Activated CD4-positive, alpha-beta T cell treated with anti-CD3 and anti-CD28 coated beads, Interleukin-2, amount 50 U/mL, for 48 hours (primary cell): ENCODE measurements at places on chromosomes 16 and 17.

DNA sequence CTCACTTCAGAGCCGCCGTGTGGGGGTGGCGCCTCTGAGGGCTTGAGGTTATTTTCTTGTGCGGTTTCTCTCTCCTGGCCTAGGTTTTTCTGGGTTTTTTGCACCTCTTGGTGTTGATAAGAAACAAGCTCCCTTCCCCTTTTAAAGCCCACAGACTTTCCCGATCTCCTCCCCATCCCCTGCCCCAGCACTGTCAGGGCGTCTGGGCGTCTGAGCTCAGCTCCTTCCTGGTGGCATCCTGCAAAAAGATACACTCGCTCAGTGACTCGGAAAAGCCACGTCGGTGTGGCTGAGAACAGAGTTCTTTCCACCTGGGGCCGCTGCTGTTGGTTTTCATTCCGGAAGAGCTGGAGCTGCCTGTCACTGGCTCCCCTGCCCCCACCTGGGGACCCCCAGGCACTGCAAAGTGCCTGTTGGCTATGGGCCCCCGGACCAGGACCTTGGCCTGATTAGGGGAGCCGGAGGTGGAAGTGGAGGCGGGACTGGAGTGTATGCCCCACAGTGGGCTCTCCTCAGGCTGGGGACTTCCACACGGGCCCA lies 14.5 kb downstream of the BAIAP2 start:
- DNase-seq: no peak

DNA sequence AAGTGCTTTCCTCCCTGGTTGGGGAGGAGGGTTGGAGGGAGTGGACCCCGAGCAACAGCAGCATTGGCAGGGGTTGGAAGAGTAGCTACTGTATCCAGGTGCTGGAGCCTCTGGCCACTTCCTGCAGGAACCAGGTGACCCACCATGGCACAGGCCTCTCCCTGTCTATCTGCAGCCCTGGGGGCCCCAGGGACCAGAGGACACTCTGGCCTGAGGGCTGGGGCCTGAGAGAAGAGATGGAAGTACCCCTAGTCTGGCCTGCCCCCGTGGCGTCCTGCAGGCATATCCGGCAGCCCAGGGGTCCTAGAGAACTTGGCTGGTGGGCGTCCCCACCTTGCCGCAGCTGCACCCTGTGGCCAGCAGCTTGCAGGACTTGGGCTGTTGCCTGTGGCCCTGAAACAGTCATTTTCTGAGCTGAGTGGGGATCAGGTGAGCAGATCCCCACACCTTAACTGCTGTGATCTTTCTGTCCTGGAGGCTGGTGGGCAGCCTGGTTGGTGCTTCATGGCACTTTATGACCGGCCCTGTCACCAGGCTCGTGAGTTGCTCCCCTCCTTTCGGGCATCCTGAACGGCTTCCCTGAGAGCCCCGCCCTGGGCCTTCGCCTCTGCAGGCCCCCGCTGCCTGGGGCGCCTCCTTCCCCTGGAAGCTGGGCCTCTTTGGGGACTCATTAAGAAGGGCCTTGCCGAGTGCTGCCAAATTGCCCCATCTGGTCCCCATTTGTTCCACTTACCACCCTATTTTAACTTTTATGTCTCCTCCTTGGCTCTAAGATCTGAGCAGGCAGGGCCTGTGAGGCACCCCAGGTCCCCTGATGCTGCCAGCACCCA lies 298.6 kb downstream of the SEC14L1 start:
- DNase-seq: peak; percentile 38

DNA sequence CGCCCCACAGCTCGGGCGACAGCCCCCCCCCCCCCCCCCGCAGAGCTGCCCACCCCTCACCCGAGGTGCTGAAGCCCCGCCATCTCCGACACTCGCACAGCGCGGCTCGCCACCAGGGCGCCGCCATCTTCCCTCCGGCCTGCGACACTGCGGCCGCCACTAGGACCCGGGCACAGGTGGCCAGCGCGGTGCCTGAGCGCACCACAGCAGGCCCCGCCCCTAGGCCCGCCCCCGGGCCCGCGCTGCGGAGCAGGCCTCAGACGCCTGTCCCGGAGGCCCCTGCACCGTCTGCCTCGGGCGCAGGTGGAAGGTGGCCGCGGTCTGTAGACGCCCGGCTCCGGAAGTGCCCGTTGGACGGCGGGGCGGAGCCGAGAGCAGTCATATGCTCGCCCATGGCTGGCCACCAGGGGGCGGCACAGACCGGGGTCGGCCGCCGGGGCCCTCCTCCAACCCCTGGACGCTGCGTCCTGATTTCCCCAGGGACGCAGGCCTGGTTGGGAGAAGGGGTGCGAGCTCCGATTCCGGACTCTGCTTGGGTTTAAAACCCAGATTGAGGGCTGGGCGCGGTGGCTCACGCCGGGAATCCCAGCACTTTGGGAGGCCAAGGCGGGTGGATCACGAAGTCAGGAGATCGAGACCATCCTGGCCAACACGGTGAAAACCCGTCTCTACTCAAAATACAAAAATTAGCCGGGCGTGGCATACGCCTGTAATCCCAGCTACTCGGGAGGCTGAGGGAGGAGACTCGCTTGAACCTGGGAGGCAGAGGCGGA lies at the start of gene MRPL38:
Gene MRPL38, minus strand, starts transcription at position 136 of the 773 bp plus-strand sequence. Its CDS starts 9 bp downstream, at position 127.
- DNase-seq: peak; percentile 95

DNA sequence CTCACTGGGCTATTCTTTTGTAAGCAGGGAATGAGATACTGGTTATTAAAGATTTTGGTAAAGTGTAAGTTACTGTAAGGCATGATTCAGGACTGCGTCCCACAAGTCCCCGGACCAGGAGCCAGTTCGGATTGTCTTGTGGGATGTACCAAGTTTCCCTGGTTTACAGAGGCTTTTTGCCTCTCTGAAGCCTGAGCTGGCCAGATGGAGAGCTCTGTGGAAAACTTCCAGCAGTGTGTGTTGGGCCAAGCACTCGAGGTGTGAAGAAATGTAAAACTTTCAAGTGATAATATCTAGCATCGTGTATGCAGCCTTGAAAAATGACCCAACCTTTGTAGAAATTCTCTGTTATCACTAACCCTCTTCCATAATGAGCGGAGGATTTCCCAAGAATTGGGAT lies 2.4 kb downstream of the EPN2 start:
- no peak for DNase-seq

- DNase-seq: peak; percentile 71
Measured at GRCh38 chr17:81519284-81520020, 6.9 kb upstream of the ACTG1 start.

DNA sequence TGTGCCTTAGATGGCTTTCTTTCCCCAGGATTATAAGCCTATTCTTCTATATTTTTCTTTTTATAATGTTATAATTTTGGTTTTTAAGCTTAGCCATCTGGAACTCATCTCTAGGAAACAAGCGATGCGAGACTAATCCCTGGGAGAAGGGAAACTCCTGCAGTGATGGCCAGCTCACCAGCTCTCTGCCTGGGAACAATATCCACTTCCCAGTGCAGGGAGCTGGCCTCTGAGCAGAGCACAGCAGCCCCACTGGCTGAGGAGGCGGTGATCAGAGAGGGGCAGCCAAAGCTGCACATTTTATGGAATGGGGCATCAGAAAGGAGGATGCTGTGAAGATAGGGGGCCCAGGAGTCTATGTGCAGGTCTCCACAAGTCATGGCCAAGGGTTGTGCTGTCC lies 183.3 kb downstream of the LGALS9B start:
- no peak for DNase-seq

DNA sequence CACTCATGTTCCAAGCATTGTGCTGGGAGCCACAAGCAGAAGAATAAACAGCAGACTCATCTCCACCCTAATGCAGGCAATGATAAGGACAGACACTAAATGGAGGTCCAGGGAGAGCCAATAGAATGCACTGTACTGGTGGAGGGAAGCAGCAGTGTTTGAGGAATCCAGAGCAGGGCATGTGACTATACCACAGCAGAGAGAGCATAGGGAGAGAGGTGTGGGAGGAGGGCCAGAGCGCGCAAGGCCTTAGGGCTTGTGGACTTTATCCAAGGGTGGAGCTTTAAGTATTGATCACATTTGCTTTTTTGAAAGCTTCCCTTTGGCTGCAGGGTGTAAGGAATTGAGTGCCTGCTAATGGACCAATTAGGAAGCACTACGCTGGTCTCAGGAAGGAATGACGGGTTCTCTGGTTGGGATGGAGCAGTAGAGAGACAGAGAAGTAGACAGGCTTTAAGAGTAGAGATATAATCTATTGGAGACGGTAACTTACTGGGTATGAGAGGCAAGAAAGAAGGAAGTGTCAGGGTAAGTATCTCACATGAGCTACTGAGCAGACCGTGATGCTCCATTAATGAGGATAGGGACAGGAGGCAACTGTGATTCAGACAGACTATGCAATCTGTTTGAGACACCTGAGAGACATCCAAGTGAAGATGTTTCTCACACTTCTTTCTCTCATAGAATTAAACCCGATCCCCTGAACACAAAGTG lies 82.2 kb downstream of the MYO1D start:
- no peak for DNase-seq

DNA sequence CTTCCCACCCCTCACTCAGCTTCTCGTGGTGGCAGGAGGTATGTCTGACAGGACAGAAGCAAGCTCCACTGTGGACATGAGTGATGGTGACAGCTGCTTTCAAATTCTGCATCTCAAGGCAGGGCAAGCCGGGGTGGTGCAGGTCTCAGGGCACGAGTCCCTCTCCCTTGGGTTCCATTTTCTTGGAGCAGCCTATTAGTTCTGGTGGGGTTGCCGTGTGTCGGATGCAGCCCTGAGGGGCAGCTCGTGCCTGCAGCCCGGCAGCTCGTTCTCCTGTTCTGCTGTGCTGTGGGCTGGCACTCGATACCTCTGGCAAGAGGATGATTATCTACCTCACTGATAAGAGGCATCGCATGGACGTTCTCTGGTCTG lies 16.5 kb upstream of the CLEC18C start:
- DNase-seq: no peak

- no peak for DNase-seq
Measured at GRCh38 chr17:59763861-59764260, 56.4 kb downstream of the VMP1 start.

- DNase-seq: no peak
Measured at GRCh38 chr16:84421081-84421937, 53.0 kb downstream of the ATP2C2 start.

- DNase-seq: no peak
Measured at GRCh38 chr17:47300718-47301117, 23.0 kb upstream of the EFCAB13 start.

DNA sequence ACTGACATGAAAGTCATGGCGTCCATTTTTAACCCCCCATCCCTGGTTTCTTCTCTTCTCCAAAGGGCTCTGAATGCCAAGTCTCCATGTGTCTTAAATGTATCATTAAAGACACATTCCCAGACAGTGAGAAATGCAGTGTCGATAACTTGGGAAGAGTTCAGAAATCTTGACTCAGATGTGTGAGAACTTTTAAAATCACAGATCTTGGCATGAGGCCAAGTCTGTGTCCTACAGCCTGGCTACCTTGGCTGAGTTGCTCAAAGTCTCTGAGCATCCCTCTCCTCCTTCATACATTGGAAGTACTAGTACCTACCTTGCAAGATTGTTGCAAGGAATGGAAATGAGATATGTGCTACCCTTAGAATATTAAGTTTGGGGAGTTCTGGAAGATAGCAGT lies 1046.5 kb upstream of the RBFOX1 start:
- DNase-seq: no peak

DNA sequence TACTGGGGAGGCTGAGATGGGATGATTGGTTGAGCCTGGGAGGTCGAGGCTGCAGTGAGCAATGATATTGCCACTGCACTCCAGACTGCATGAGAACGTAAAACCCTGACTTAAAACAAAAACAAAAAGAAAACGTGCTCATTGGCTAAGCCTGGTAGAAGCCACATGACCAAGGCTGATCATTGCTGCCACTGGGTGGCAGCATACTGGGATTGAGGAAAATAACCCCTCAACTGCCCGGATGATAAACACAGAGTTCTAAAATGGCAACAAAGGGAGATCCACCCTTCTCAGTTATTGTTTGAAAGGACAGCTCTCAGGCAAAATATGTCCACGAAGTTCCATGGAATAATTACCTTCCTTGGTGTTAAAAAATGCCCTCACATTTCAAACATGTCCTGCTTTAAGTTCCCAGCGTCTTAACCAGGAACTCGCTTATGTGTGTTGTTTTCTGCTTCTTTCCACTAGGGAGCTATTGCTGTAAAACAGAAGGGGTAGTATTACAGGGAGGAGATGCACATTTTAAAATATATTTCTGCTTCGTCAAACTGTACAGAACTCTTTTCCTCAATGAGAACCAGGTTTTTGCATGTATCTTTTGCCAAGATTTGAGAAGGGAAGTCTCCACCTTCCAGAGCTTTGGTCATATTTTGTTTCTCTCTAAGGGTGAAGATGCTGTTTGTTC lies 675.3 kb downstream of the MAF start:
- DNase-seq: peak; percentile 61

DNA sequence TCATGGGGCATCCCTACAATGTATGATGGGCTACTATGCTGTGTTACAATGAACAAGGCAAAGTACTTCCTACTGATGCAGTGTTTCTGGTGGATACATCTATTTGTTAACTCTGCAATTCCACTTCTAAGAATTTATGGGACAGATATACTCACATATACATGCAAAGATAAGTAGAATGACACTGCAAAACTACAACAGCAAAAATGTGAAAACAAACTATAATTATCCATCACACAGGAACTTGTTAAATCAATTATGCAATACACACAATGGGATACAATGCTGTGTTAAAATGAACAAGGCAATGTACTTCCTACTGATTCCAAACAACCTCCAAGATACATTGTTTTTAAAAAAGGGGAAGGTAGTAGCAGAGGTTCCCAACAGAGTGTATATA lies 3.2 kb downstream of the DDX52 start:
- DNase-seq: no peak

DNA sequence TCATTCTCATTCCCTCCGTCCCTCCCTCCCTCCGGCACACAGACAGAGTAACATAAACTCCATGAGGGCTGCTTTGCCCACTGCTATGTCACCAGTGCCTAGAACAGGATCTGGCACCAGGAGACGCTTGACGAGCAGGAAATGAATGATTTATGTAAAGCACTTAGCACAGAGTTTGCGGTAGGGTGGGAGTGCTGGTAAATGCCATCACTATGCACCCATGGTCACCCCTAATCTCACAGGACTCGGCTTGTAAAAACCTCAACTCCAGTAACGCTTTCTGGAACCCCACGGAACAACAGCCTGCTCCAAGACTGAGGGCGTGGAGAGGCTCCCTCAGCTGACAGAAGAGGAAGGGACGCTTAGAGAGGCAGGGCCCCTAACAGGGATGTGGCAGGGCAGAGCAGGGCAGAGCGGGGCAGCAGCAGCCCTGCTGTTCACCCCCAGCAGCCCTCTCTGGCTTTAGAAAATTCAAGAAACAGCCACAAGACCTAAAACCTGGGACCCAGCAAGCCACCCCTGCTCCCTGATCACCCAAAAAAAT lies 156.9 kb downstream of the C16orf78 start:
- no peak for DNase-seq

- no peak for DNase-seq
Measured at GRCh38 chr17:57609125-57609877, 135.8 kb downstream of the CCDC182 start.

GRCh38 chr17:19369107-19369778 lies 6.7 kb upstream of the B9D1 start:
- DNase-seq: no peak

DNA sequence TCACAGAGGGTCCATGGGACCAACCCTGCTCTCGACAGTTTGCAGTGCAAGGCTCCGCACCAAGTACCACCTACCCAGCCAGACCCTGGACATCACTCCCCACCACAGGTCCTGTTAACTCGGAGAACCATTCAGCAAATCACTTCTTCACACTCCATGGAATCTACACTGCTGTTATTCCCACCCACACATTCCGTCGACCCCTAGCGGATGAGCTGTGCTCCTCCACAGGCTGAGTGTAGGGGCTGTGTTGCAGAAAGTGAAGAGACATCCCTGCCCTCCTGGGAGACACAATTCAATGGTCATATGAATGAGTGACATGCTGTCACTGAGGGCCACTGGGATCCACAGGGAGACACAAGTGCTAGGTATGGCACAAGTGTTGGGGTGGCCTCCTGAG lies 27.5 kb downstream of the MPG start:
- DNase-seq: no peak

- no peak for DNase-seq
Measured at GRCh38 chr16:74450967-74451760, 29.9 kb upstream of the CLEC18B start.
